Thymus (tissue), 14 donors: ENCODE measurements at places on chromosomes 12 and 14. TPM values are rescaled to one million over a fixed set of nuclear protein-coding genes. Genes with fewer than 3 reads are reported as not detected.

DNA sequence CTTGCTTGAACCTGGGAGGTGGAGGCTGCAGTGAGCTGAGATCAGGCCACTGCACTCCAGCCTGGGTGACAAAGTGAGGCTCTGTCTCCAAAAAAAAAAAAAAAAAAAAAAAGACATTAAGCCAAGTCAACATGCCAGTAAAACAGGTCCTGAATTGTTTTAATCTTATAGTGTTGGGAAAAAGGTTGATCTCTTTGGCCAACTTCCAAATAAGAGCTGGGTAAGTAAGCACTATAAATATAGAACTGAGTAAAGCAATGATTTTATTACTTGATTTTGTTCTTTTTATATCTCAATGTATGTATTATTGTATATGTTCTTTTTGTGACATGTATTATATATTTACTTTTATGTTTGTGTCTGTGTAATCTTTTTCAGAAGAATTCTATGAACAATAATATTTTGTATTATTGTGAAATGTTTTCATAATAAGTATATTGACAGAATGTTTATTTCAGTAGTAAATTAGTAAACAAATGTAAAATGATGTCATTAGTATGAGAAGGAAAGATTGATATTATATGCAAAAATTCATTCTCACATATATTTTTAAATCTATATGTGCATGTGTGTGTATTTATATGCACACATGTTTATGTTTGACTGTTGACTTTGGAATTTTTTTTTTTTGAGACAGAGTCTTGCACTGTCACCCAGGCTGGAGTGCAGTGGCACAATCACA is 9.6 kb upstream of the AKAP6 start:
- no peaks in the 10 kb centered on the region for H3K27me3 ChIP-seq
- H3K4me3 ChIP-seq, result no peak overlapping the region
- no peak overlapping the region for H3K27ac ChIP-seq
- no peak for DNase-seq
- no peaks in the 10 kb centered on the region for H3K36me3 ChIP-seq

- H3K36me3 ChIP-seq, result no peaks in the 10 kb centered on the region
- no peak overlapping the region for H3K4me3 ChIP-seq
- H3K27ac ChIP-seq, result no peak overlapping the region
- DNase-seq, result no peak
- H3K27me3 ChIP-seq, result no peaks in the 10 kb centered on the region
- peaks cover 21% of the 10 kb centered on the region for H3K4me1 ChIP-seq
Measured at GRCh38 chr14:69351385-69351784, 46.7 kb downstream of the ERH start.

DNA sequence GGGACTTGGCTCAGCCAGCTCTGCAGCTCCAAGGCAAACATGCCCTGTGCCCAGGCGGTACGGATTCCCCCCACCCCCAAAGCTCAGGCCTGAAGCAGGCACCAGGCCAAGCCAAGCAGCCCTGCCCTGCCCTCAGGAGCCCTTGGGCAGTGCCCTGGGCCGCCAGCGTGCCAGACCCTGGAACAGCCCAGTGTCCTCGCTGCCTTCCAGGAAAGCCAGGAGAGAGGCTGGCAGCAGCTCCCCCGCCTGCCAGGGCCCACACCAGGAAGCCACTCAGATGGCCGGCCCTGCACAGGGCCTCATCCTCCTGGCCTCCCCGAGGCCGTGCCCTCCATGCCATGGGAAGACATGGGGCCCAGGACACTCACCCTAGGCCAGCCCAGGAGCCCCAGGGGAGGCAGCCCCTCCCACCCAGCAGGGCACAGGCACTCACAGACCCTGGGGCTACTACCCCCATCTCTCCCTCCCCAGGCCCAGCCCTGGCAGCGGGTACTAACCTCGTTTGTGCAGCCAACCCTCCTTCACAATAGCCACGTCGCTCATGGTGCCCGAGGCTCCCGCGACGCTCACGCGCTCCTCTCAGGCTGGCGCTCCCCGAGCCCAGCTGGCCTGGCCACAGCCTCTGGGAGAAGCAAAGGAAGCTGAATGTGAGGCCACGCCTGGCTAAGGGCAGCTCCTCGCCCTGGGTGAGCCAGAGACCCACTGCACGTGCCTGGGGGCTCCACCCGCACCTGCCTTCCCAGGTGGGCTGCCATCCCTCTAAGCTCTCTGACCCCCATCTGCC is 3.3 kb downstream of the AKT1 start:
- H3K27ac ChIP-seq, result no peak overlapping the region
- DNase-seq, result no peak
- H3K36me3 ChIP-seq, result peaks cover 10% of the 10 kb centered on the region

DNA sequence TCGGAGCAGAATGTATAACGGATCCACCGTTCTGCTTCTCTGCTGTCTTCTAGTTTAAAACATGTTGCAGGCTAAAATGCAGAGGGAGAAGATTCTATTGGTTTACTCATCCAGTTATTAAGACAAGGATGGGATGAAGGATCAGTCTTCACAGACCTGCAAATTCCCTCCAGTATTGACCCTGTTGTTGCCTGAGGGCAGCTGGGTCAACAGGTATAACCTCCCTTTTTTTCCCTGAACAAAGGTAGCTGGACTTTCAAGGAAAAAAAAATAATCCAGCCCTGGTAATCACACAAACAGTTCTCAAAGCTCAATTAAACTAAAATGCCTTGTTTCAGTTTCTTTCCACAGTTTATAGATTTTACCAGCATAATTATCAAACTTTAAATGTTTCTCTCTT is 480.6 kb downstream of the ZFP36L1 start:
- H3K27ac ChIP-seq, result no peak overlapping the region
- no peaks in the 10 kb centered on the region for H3K27me3 ChIP-seq
- no peaks in the 10 kb centered on the region for H3K36me3 ChIP-seq
- H3K4me3 ChIP-seq, result no peak overlapping the region
- peaks cover 14% of the 10 kb centered on the region for H3K4me1 ChIP-seq

GRCh38 chr12:125263385-125263784 is 198.2 kb downstream of the AACS start:
- no peaks in the 10 kb centered on the region for H3K36me3 ChIP-seq
- no peak overlapping the region for H3K27ac ChIP-seq
- no peak overlapping the region for H3K4me3 ChIP-seq
- H3K27me3 ChIP-seq, result no peaks in the 10 kb centered on the region
- no peaks in the 10 kb centered on the region for H3K4me1 ChIP-seq

DNA sequence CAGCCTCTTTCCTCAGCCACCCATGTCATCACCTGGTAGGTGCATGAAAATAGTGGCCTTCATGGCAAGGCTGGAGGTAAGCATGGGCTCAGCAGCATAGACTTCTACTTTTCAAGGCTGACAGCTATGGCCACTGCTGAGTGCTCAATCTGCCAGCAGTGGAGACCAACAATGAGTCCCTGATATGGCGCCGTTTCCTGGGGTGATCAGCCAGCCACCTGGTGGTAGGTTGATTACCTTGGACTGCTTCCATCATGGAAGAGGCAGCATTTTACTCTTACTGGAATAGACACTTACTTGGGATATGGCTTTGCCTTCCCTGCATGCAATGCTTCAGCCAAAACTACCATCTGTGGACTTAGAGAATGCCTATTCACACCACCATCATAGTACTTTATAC is 39.5 kb upstream of the USP44 start:
- H3K4me3 ChIP-seq, result no peak overlapping the region
- no peaks in the 10 kb centered on the region for H3K36me3 ChIP-seq
- H3K27ac ChIP-seq, result no peak overlapping the region
- no peaks in the 10 kb centered on the region for H3K4me1 ChIP-seq
- H3K27me3 ChIP-seq, result no peaks in the 10 kb centered on the region

- no peak overlapping the region for H3K4me3 ChIP-seq
- H3K36me3 ChIP-seq, result no peaks in the 10 kb centered on the region
- H3K4me1 ChIP-seq, result no peaks in the 10 kb centered on the region
- no peak overlapping the region for H3K27ac ChIP-seq
Measured at GRCh38 chr12:99917711-99918402, 66.9 kb downstream of the ANKS1B start.

DNA sequence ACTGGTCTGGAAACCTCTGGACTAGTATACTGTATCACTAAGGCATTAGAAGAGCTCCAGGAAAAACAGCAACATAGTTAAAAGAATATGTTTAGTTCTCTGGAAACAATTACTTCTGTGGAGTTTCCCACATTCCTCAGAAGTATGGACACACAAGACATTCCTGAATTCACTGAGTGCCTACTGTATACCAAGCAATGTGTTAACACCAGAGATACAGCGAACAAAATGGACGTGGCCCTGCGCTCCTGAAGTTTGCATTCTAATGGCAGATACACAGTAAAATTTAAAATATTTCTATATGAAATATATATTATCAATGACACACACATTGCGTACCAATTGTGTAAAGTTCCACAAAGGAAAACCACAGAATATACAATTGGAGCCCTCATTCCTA is 1.1 kb downstream of the ANGEL1 start:
- H3K36me3 ChIP-seq, result peaks cover 15% of the 10 kb centered on the region
- no peak overlapping the region for H3K27ac ChIP-seq
- H3K27me3 ChIP-seq, result peaks cover 3% of the 10 kb centered on the region
- peaks cover 14% of the 10 kb centered on the region for H3K4me1 ChIP-seq
- no peak for DNase-seq

DNA sequence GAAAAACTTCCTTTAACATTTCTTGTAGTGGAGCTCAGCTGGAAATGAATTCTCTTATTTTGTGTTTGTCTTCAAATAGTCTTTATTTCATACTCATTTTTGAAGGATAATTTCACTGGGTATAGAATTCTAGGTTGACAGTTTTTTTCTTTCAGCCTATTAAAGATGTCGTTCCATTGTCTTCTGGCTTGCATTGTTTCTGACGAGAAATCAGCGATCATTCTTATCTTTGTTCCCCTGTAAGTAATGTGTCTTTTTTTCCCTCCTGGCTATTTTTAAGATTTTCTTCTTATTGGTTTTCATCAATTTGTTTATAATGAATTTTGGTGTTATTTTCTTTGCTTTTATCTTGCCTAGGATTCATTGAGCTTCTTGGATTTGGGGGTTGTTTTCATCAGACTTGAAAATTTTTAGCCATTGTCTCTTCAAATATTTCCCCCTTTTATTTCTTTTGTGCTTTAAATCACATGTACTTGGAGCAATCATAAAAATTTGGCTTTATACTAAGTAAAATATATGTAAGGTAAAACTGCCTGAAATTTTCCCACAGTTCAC is 89.4 kb downstream of the UNC79 start:
- no peaks in the 10 kb centered on the region for H3K27me3 ChIP-seq
- H3K4me3 ChIP-seq, result no peak overlapping the region
- H3K27ac ChIP-seq, result no peak overlapping the region

- no peaks in the 10 kb centered on the region for H3K36me3 ChIP-seq
- no peak for DNase-seq
- no peak overlapping the region for H3K27ac ChIP-seq
Measured at GRCh38 chr12:107091381-107091780, 2.0 kb downstream of the CRY1 start.

GRCh38 chr14:42429401-42429800 is 822.7 kb downstream of the LRFN5 start:
- H3K27ac ChIP-seq, result no peak overlapping the region
- DNase-seq, result no peak
- H3K36me3 ChIP-seq, result no peaks in the 10 kb centered on the region
- H3K4me1 ChIP-seq, result no peaks in the 10 kb centered on the region

- no peak for DNase-seq
- H3K27me3 ChIP-seq, result no peaks in the 10 kb centered on the region
- H3K27ac ChIP-seq, result no peak overlapping the region
- H3K4me3 ChIP-seq, result no peak overlapping the region
- H3K4me1 ChIP-seq, result no peaks in the 10 kb centered on the region
Measured at GRCh38 chr12:50951112-50951511, 1.2 kb upstream of the HIGD1C start.

- H3K4me3 ChIP-seq, result no peak overlapping the region
- no peaks in the 10 kb centered on the region for H3K27me3 ChIP-seq
- no peaks in the 10 kb centered on the region for H3K4me1 ChIP-seq
- H3K36me3 ChIP-seq, result no peaks in the 10 kb centered on the region
- DNase-seq, result no peak
Measured at GRCh38 chr12:68911197-68911718, 21.7 kb downstream of the CPM start.

GRCh38 chr12:52649066-52649465 is 2.9 kb downstream of the KRT2 start:
- H3K4me1 ChIP-seq, result no peaks in the 10 kb centered on the region
- no peak overlapping the region for H3K4me3 ChIP-seq
- no peak for DNase-seq
- no peak overlapping the region for H3K27ac ChIP-seq

- H3K27me3 ChIP-seq, result no peaks in the 10 kb centered on the region
- no peak overlapping the region for H3K27ac ChIP-seq
- H3K36me3 ChIP-seq, result no peaks in the 10 kb centered on the region
- no peak for DNase-seq
- no peaks in the 10 kb centered on the region for H3K4me1 ChIP-seq
Measured at GRCh38 chr12:76310110-76310509, 38.1 kb downstream of the BBS10 start.

GRCh38 chr12:49188201-49188915 is 522 bp downstream of the TUBA1A start:
- DNase-seq, result peak; percentile 70
- peaks cover 12% of the 10 kb centered on the region for H3K4me1 ChIP-seq
- peak overlapping the region; percentile 98 for H3K27ac ChIP-seq
- H3K36me3 ChIP-seq, result peaks cover 21% of the 10 kb centered on the region
- no peaks in the 10 kb centered on the region for H3K27me3 ChIP-seq

GRCh38 chr12:49537752-49538509 is 899 bp upstream of the KCNH3 start:
- H3K27me3 ChIP-seq, result peaks cover 44% of the 10 kb centered on the region
- H3K4me3 ChIP-seq, result peak overlapping the region; percentile 67
- DNase-seq, result no peak
- peaks cover 13% of the 10 kb centered on the region for H3K4me1 ChIP-seq
- no peak overlapping the region for H3K27ac ChIP-seq

Gene RAD9B
- polyA plus RNA-seq, result 0.87 TPM

Gene RBP5
- polyA plus RNA-seq, result 12.0 TPM

Gene REM2
- 3.2 TPM for polyA plus RNA-seq
